ENCODE measurements at places on chromosomes 2 and 18. TPM values are rescaled to one million over a fixed set of nuclear protein-coding genes. Genes with fewer than 3 reads are reported as not detected.

NEU4 gene
- not detected for total RNA-seq

GAD1 gene
- total RNA-seq: 0.60 TPM

PLEK gene
- 0.11 TPM for total RNA-seq

TUBA3E gene
- total RNA-seq: not detected

NAT8 gene
- total RNA-seq: not detected

CRYGD gene
- not detected for total RNA-seq

RNMT gene
- 29.5 TPM for total RNA-seq

CASP10 gene
- 37.6 TPM for total RNA-seq

TFCP2L1 gene
- total RNA-seq: not detected

TDRD15 gene
- not detected for total RNA-seq

GPR35 gene
- total RNA-seq: 0.33 TPM

FBXO15 gene
- not detected for total RNA-seq

GTF2A1L gene
- not detected for total RNA-seq

CFAP210 gene
- total RNA-seq: not detected

ZNF385B gene
- not detected for total RNA-seq

INHBB gene
- total RNA-seq: 1.8 TPM

ST8SIA5 gene
- 0.62 TPM for total RNA-seq

BBS5 gene
- total RNA-seq: 5.6 TPM

COLEC12 gene
- 13.8 TPM for total RNA-seq

MOGAT1 gene
- not detected for total RNA-seq

GNAL gene
- total RNA-seq: 0.65 TPM

Measured in endothelial cell of umbilical vein (primary cell).